ENCODE measurements at places on chromosomes 11 and 22.

- DNase-seq = no peak
These were observed 9.1 kb upstream of the C1QTNF4 start for GRCh38 chr11:47603295-47603694.

DNA sequence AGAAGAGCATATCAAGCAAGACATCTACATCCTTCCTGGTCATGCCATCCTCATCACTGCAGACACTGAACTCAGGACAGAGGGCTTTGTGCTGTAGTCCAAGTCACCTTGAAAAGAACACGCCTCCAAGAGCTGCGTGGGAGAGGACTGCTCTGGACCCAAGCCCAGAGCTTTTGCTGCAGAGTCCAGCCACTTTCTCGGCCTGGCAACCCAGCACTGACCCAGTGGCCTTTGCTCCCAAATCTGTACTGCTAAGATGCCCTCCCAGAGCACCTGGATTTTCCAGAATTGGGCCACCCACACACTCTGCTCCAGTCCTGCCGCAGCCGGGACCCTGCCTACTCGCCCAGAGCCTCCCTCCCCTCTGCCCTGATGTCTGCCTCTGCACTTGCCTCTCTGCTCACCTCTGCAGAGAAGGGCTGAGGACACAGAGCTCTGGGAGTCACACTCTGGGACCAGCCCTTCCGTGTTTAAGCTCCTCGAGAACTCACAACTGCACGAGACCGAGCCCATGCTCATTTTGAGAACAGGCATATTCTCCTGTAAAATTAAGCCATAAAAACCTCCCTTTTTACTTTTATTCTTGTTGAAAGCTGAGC lies 83.8 kb upstream of the CSNK2A3 start:
- DNase-seq = no peak

DNA sequence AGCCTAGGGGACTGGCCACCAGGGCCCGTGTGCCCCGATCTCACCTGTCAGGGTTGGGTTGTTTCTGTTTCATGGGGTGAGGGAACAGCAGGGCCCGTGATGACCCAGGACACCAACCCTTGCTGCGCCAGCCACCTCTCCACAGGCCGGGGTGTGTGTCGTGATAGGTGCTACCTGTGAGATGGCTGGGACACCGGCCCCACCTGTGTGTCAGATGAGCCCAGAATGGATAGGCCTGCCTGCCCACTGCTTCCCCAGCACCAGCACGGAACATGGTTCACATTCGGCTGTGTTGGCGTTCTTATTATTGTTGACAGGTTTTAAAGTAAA lies 7.1 kb downstream of the CLDN5 start:
- DNase-seq = no peak

GRCh38 chr11:112398798-112399478 lies 138.3 kb upstream of the PLET1 start:
- DNase-seq = no peak

- no peak for DNase-seq
These were observed 2326.6 kb upstream of the RAG2 start for GRCh38 chr11:38924644-38925043.

- DNase-seq = peak; percentile 39
These were observed 31.2 kb upstream of the TRIM29 start for GRCh38 chr11:120168960-120169681.

- no peak for DNase-seq
These were observed 91.5 kb downstream of the GGTLC2 start for GRCh38 chr22:22735695-22736611.

DNA sequence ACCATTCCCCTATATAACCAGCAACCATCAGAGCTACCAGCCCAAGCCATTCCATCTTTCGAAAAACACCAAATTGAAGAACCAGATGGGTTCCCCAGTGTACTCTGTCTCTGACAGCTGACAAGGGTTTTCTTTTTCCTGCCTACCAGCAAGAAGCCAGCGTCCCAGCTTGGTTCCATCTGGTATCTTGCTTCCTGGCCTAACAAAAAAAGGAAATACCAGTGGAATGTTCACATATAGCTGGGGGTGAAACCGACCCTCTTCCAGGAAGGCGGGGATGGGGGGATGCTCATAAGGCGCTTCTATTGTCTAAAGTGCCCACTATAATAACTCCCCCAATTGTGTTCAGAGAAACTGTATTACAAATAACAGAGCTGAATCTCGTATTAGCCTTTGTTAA lies 172.3 kb downstream of the LDLRAD3 start:
- DNase-seq = no peak

- no peak for DNase-seq
These were observed 38.4 kb downstream of the POU2AF3 start for GRCh38 chr11:111336582-111337256.

DNA sequence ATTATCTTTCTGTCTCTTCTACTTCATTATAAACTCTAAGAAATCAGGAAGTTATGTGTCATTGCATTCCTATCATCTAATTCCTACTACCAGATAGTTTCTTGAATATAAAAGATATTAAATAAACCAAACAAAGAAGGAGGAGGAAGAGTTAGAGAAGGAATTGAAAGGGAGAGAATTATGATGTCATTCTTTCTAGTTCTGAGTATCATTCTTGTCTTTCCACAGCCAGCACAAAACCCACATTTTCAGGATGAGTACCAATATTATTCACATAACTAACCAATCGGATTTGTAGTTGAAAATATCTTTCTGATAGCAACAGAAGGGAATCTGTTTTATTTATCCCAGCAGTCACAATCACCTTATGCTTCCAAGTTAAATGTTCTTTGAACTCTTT lies 13.3 kb downstream of the MS4A13 start:
- DNase-seq = no peak

DNA sequence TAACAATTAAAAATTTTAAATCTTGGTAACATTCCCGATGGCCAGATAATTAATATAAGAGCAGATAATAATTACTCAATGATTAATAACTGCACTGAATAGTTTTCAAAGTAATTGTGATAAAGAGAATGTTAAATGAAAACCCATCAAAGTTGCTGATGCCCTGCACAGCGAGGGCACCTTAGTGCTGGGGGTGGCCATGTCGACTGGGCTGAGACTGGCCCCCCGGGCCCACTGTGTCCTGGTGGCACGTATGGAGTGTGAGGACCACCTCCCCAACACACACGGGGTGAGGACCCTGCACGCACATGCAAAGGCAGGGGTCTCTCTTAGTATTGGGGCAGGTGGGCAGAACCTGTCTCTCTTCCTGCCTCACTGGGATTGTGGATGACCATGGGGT lies 15.1 kb upstream of the CCDC188 start:
- DNase-seq = no peak

DNA sequence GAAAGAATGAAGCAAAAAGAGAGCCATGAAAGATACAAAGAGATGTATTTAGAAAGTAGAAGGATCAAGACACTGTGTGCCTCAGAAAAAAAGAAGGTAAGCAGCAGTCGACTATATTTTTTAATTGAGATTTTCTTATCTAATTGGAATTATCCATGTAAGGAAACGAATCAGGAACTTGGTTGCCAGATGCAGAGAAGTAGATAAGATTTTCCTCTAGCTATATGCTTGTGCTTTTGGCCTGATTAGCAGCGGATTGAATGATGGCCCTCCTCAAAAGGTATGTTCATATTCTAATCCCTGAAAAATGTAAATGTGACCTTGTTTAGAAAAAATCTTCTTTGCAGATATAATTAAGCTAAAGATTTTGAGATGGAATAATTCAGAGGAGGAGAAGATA lies 43.9 kb upstream of the CARD18 start:
- no peak for DNase-seq

- DNase-seq = no peak
These were observed 32.6 kb upstream of the SLC6A5 start for GRCh38 chr11:20566591-20567434.

- DNase-seq = no peak
These were observed at the start of gene ALX4 for GRCh38 chr11:44309478-44310205. ALX4 (minus strand) TSS chr11:44310139; CDS start chr11:44310062, 77 bp downstream.

DNA sequence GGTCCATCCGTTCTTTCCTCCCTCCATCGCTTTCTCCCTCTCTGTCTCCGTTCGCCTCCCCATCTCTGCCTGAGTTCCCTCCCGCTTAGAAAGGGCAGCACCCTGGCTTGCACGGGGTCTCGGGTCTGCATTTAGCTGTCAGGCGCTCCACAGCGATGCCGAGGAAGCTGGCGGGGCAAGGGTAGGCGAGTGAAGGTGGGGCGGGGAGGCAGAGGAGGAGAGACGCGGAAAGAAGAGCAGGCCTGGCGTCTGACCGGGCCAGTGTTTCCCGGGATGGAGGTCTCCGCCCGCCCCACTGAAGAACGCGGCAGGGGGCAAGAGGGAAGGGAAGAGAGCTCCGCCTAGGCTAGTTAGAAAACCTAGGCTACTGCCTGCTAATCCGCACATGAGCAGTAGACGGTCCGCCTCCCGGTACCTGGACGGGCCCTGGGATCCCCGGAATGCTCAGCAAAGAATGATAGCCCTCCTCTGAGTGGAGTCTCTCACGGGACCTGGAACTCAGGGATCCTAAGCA lies 3922.5 kb upstream of the OR11H1 start:
- DNase-seq = no peak

GRCh38 chr11:61054513-61054912 lies 47.8 kb upstream of the CD5 start:
- no peak for DNase-seq

DNA sequence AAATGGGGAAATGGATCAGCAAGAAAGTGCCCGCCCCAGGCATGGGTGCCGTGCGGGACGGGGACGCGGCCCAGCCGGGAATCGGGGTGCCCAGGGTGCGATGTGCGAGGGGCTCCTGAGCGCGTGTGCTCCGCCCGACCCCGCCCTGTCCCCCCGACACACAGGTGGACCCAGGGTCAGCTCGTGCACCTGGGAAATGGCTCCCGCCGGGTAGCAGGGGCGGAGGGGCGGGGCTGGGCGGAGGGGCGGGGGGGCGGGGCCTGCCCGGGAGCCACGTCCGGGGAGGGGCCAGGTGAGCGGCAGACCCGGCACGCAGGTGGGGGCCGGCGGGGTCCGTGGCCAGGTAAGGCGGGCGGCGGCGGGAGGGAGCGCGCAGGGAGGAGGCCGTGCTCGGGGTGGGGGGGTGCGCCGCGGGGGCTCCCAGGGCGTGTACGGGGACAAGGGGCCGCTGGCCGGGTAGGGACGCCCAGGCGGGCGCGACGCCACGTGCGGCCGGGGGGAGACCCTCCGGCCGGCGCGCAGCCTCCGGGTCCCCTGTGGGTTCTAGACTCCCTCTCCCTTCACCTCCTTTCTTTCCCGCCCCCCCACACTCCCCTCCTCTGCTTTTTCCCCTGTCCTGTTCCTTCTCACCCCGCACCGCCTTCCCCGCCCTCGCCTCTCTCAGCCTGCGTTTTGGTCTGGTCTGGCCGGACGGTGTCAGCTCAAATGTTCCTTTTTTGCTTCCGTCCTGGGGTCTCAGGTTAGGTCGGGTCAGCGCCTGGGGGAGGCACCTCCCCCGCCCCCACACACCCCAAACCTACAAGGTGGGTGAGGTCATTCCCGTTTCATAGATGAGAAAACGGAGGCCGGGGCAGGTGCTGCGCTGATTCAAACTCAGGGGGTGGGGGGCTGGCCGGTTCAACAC lies at the start of gene ARHGAP8:
Gene ARHGAP8, plus strand, starts transcription at position 291 of the 904 bp plus-strand sequence. CDS start 33,953 bp downstream, outside the sequence.
- DNase-seq = no peak

DNA sequence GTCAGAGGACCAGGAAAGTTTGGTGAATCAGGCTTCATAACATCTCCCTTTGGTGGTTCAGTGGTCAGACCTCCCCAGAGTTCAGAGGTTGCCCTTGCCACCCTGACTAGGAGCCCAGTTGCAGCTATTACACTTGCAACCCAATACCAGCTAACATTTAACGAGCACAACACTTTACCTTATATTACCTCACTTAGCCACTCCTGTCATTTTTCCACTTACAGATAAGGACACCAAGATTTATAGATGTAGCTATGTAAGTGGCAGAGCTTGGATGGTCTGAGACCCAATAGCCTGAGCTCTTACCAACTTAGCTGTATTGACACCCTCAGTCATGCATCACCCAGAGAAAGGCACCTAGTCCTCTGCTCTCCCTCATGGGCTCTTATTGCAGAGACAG lies 234.7 kb downstream of the INSC start:
- no peak for DNase-seq

DNA sequence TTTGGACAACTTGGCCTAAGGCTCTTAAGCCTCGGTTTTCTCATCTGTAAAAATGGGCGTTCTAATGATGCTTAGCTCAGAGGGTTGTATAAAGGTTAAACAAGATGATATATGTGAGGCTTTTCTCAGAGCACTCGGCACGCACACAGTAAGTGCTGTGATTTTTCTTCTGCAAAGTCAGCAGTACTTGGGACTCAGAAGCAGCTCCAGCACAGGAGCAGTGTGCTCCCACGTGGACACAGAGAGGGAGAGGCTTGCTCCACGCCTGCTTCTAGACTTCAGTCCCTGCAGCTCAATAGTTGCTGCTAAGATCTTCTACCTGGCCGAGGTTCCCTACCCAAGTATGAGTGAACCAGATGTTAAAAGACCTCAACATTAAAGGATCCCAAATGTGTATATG lies 39.9 kb upstream of the PHF21A start:
- no peak for DNase-seq

GRCh38 chr11:76916712-76917111 lies 56.0 kb downstream of the ACER3 start:
- DNase-seq = no peak

- DNase-seq = no peak
These were observed 16.2 kb downstream of the CSF2RB start for GRCh38 chr22:36929621-36930020.

GRCh38 chr11:95345651-95346050 lies 114.6 kb upstream of the SESN3 start:
- DNase-seq = no peak

GRCh38 chr11:16799890-16800289 lies 61.4 kb downstream of the C11orf58 start:
- DNase-seq = no peak

- DNase-seq = no peak
These were observed 200.1 kb upstream of the GUCY1A2 start for GRCh38 chr11:107218123-107219013.

- DNase-seq = no peak
These were observed 82.5 kb downstream of the SGSM3 start for GRCh38 chr22:40452730-40453487.

GRCh38 chr11:71129624-71130023 lies 122.8 kb downstream of the SHANK2 start:
- DNase-seq = no peak

DNA sequence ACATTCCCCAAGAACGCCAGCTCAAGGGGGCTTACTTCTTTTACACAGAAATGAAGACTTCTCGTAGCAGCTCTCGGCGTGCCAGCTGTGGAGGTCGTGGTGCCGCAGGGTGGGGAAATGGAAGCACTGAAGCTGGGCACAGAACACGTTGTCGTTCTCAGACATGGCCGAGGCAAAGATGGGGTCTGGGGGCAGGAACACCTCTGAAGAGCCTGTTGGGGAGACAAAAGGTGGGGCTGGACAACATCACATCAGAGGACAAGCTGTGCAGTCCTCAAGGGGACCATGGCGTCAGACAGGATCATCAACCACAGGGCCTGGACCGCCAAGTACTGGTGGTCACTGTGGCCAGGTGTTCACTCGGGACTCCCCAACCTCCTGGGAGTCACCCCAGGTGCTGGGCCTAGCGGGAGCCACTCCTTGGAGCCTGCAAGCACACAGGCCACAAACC lies 65.2 kb downstream of the DGCR2 start:
- DNase-seq = no peak

Measured in iPS DF 6.9 (cell line).